ENCODE measurements at places on chromosomes 11 and 22.

DNA sequence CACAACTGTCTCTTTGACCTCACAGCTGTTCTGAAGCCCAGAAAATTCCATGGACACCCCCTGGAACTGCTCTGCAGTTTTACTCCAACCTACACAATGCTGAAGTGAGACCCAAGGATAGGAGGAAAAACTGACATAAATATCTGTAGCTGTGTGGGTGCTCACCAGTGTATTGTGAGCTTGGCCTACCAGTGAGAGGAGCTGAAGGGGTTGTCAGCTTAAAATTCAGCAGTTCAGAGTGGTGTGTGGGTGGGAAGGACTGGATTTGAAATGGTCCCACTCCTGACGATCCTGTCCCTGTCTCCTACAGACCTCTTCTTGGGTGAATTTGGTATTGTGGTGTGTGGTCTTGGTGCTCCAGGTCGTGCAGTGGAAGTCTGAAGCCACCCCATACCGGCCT, 2.2 kb downstream of the TMEM223 start:
- no peak for DNase-seq

- DNase-seq, result no peak
Observed at GRCh38 chr11:127448101-127448500, 447.5 kb upstream of the KIRREL3 start.

GRCh38 chr11:2212411-2213251, 41.0 kb upstream of the TH start:
- DNase-seq, result no peak

DNA sequence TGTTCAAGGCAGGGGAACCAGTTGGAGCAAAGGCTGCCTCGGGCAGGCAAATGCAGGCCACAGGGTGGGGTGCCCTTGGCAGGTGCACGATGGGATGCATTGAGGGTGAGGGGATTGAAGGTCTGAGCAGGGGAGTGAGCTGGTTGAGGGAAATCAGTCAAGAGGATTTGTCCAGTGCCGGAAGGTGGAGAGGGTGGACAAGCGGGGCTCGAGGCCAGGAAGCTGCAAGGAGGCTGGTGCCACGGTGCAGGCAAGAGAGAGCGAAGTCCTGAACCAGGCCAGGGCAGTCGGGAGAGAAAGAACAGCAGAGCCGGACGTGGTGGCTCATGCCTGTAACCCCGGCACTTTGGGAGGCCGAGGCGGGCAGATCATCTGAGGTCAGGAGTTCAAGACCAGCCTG, 10.4 kb upstream of the MS4A10 start:
- DNase-seq, result no peak

DNA sequence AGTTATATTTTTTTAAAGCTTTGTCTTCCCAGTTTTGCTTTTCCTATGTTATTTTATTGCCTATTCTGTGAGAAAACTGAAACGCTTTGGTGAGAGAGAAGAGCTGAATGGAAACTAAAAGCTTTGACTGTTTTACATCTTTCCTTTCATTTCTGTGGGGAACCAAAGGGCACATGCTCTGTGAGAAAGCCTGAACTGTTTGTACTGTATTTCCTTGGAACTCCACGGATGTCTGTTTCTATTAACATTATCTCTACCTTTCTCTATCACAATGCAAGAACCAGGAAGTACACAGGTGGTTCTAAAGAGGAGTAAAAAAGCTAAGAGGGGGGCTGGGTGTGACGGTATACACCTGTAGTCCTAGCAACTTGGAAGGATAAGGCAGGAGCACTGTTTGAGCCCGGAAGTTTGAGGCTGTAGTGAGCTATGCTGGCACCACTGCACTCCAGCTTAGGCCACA, 43.8 kb downstream of the CELF1 start:
- DNase-seq, result no peak

DNA sequence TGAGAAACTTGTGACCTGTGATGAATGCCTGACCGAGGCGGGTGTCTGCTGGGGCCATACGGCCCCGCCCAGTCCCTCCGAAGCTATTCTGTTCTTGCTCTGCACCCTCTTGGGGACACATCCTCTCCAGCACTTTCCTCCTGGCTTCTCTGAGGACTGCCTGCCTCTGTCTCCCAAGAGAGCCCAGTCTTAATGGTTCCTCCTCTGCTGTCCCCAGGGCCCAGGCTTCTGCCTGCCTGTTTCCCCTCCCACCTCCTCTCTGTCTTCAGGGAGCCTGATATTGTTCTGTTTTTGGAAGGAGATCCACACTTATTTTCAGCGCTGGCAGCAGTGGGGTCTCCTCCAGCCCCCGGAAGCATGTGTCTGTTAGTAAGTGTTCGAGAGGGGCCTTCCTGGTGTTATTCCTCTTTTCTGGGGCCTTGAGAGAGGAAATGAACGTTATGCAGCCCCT, 18.7 kb downstream of the SYNGR1 start:
- DNase-seq, result no peak

GRCh38 chr22:23418159-23418788, 161.8 kb downstream of the IGLL1 start:
- DNase-seq, result no peak

DNA sequence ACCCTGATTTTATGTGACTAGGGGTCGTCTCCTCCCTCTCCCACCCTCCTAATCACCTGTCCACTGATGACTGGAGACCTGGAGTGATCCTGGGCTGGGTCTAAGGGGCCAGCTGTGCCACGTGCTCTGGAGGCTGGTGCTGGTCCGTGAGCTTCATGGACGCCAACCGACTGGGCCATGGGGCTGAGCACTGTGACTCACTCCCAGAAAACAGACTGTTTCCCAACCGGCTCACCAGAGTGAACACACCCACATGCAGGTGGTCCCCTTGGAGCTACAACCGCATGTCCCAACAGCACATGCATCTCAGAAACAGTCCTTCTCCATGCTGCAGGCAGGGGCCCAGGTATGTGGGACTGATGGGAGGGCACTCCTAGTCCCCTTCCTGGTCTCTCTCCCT, 14.0 kb upstream of the LMO1 start:
- no peak for DNase-seq

GRCh38 chr11:11608783-11609232, 13.0 kb downstream of the GALNT18 start:
- DNase-seq, result no peak

- DNase-seq, result no peak
Observed at GRCh38 chr11:128343135-128343514, 244.2 kb downstream of the ETS1 start.

DNA sequence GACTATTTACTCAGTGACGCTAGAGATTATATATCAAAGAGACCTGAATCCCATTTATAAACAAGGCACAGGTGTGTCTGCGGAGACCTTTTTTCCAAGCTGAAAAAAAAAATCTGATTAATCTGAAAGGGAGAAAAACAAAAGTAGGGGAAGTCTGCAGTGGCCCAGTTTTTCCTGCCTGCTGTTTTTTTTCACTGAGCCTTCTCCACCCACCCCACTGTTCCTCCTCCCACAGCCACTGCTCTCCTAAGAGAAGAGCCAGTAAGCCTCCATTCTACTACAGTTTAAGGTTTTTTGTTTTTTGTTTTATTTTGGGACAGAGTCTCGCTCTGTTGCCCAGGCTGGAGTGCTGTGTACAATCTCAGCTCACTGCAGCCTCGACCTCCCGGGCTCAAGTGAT, 18.4 kb downstream of the ARFGAP2 start:
- DNase-seq, result no peak

DNA sequence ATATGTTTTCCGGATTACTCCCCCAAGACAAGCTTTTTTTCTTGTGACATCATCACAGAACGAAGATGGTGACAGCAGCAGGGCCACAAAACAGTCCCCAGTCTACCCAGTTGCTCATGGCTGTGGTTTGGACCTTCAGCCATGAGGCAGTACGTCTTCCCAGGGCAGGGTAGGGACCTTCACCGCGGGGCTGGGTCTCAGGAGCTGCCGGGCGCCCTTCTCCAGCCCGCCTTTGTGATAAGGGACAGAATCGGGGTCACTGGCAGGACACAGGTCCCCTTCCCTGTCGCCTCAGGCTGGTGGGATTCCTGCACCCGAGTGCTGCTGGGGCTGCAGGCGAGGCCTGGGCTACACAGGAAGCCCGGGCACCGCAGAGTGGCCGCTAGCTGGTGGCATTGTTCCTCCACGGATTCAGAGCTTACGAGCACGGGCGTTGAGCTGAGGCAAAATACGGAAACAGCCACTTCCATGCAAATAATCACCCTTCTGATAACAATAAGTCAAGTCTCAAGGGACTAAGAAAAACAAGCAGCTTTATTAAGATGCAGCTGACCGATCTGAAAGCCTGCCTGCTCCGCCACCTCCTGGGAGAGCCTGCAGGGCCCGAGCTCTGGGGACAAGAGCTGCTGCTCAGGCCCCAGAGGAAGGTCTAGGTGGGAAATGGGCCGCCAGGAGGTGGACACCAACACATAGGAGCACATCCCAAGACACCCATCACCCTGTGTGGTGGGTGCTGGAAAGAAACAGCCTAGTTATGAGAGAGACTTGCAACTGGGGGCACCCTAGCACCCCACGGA, 12.3 kb downstream of the TBX1 start:
- no peak for DNase-seq

GRCh38 chr22:20514658-20515406, 7.4 kb downstream of the MED15 start:
- DNase-seq, result no peak

GRCh38 chr22:29748248-29748893, 18.4 kb downstream of the ZMAT5 start:
- no peak for DNase-seq

- no peak for DNase-seq
Observed at GRCh38 chr11:30333405-30333804, 10.5 kb downstream of the ARL14EP start.

DNA sequence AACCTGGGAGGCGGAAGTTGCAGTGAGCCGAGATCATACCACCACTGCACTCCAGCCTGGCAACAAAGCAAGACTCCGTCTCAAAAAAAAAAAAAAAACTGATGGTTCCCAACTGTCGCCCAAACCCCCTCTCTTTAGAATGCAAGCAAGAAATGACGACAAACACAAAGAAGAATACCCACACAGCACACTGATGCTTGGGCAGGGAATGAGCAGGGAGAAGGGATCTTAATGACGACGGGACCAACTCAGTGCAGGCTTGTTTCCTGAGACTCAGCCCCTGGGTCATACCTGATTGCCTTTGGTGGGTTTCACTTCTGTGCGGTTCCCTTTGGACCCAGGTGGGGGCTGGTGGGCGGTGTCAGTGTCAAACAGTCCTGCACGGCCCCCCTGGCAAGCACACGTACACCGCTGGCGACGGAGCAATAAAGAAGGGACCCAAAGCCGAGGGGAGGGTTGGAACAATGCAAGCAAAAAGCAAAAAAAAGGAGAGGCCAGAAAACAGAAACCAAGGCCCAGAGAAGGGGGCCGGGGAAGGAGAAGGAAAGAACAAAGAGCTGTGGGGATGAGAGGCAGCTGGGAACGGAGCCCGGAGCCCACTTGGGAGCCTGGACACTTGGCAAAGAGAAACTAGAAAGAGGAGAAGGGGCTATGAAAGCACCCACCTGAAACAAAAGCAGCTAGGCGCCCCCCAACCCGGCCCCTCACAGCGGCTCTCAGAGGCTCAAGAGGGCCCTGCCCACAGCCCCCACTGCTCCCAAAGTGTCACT, 99.6 kb downstream of the CELSR1 start:
- DNase-seq, result no peak

DNA sequence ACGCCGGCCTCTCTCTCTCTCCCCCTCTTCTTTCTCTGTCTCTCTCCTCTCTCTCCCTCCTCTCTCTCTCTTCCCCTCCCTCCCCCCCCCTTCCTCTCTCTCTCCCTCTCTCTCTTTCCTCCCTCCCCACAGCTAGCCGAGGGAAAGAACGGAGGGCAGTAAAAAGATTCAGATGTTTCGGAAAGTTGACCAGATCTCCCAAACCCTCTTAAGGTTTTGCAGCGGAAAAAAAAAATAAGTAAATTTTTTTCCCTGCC, 195 bp upstream of the ALX4 start:
- no peak for DNase-seq

- no peak for DNase-seq
Observed at GRCh38 chr22:33896154-33896553, 24.1 kb downstream of the LARGE1 start.

- no peak for DNase-seq
Observed at GRCh38 chr11:11476499-11476898, 123.4 kb upstream of the CSNK2A3 start.

DNA sequence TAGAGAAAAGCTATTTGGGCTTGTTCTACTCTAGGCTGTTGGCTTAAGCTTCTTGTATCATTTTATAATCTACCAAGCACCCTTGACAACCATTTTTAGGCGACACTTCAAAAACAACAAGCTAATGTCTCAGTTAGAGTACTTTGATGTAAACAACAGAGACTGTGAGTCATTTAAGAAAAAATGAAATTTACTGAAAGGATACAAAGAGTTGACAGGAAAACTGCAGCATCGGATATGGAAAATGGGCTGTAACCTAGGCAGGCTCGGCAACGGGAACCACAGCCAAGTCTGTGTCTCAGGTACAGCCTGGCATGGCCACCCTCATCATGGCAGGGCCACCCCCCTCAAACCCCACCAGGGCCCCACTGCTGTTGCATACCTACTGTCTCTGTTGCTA, 4.4 kb upstream of the RNF169 start:
- DNase-seq, result no peak

DNA sequence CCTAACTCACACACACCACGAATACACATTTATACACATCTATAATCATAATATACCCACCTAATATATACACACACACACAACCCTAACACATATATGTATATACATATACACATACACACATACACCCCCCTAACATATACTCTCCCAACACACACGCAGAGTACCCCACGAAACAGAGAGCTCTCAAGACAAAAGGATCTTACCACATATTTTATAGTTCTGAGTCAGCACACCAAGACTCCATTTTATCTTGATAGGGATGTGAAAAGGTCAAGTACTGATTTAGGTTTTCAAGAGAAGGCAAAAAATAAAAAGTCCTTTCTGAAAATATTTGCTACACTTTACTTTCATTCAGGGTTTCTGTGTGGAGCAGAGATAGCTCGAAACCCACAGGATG, 1207.2 kb downstream of the LRRC4C start:
- no peak for DNase-seq

DNA sequence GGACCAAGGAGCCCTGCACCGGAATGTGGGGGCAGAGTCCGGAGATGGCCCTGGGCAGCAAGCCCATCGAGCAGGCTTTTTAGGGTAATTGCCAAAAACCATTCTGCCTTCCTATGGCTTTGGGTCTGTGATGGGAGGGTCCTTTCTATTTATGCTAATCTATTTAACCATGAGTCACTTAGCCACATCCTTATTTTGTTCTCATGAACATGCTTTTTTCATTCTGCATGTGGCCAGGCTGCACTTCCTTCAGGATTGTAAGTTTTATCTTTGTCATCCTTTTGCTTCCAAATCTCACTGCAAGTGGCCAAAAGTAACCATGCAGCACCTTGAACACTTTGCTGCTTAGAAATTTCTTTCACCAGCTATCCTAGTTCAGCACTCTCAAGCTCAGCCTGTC, 88.3 kb downstream of the EFCAB6 start:
- no peak for DNase-seq

- DNase-seq, result no peak
Observed at GRCh38 chr22:20422271-20423007, 15.2 kb downstream of the SCARF2 start.

GRCh38 chr11:108891143-108891542, 226.3 kb downstream of the DDX10 start:
- DNase-seq, result no peak
